CD4-positive, alpha-beta T cell treated with Interleukin-15 for 1 hour (primary cell): ENCODE measurements at places on chromosomes 1 and 21.

- no peak for DNase-seq
These were observed 64.1 kb upstream of the ACOT11 start for GRCh38 chr1:54483875-54484437.

DNA sequence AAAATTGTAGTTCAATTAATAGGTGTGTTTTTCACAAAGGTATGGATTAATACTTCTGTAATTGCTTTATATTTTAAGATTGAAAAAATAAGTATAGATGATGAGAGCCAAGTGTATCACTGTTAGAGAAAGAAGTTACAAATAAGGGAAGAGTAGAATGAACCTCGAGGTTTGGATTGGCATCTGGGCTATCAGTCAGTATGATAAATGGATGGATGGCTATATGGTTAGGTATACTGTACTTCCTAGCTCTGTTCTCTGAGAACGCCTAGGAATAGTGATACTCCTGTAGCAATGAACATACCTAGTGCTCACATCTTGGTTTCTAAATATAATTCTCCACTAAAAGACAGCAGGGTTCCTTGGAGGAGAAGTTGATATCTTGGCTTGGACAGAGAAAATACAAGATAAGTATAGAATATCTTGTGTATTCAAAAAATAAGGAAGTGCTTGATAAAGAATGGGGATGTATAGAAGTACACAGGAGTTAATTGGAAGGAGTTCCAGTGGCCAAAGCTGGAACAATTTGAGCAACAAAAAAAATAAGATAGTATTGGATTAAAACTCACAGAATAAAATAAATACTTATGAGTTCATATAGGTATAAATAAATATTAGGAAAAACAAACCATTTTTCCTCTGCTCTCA, 12.4 kb downstream of the IPO9 start:
- no peak for DNase-seq

GRCh38 chr1:195591917-195592672, 1016.1 kb downstream of the KCNT2 start:
- DNase-seq, result no peak

DNA sequence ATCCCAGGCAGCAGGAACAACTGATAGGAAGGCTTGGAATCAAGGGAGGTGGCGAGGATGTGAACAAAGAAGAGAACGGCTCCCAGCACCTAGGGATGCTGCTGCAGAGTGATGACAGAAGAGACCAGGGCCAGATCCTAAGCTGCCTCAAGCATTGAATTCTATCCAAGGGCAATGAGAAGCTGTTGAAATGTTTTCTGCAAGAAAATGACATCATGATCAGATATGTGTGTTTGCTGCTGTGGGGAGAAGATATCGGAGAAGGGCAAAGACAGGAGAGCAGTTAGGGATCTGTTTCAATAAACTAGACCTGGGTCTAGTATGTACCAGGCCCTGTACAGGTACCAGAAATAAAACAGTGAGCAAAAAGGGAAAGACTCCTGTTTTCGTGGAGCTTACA, 194.7 kb upstream of the RAB4A start:
- DNase-seq, result no peak

- DNase-seq, result no peak
These were observed 31.6 kb downstream of the KRTAP20-3 start for GRCh38 chr21:30674312-30674711.

DNA sequence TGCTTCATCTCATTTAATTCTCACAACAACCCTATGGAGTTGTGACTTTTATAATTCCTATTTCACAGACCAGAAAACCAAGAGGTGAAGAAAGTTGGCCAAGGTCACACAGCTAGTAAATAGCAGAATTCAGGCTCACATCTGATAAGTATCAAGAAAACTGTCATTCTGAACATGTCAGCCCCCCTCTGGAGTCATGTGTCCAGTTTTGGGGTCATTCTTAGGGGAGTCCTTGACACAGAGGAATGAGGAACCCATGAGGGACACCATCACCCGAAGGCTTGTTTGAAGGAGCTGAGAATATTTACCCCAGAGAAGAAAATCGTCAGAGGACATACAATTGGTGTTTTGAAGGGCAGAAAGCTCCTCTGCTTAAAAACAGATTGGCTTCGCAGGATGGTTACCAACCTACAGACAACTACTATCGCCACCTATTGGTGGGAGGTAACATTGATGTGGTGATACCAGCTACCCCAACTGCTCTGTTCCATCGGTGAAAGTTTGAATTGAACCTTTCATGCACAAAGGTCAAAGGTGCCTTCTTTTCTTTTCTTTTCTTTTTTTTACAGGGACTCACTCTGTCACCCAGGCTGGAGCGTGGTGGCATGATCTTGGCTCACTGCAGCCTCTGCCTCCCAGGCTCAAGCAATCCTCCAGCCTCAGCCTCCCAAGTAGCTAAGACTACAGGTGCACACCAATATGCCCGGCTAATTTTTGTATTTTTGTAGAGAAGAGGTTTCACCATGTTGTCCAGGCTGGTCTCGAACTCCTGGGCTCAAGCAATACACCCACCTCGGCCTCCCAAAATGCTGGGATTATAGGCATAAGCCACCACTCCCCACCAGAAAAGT, 31.3 kb downstream of the NCMAP start:
- DNase-seq, result peak; percentile 47

DNA sequence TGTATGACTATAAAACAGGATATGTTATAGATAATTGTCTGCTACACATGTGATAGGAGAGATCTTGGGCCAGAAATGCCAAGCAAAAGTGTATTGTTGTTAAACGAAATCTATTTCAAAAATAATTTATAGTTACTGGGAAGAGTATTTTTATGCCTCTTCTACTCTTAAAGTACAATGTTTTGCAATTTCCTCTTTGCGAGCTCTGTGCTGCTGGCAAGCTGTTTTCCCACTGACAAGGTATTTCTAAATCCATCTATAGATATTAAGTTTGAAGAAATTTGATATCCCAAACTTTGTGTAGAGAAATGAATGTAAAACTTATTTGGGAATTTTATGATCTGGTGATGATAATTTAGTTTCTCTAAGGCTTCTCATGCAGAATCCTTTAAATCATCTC, 63.3 kb upstream of the PTGFR start:
- no peak for DNase-seq
